BJ (cell line): ENCODE measurements at places on chromosomes 12 and 14.
A peak's percentile ranks its signal among the peaks of the same experiment; 100 is the strongest.

DNA sequence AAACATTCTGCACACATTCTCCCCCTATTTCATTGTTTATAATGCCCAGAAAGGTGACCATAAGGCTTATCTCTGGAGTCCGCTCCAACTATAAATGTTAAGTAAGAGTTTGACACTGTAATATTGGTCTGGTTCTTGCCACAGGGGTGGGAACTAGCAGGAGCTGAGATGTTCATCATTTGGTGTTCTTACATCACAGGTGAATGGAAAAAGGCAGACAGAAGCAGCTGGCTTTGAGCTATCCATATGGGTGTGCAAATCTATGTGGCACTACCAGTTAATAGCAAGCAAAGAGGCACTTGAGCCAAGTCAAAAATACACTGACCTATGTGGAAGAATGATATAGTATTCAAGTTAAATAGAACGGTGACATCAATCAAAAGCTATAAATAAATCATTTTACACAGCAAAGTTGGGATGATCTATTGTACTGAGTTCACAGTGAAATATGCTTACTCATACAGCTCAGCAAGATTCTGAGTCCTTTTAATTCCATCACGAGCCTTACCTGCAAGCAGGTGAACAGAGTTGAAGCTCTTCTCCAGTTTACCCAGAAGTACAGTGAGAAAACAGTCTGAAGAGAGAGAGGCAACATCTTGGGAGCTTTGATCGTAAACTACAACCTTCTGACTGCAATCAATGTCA, 43.2 kb downstream of the DUSP16 start:
- no peak for DNase-seq

DNA sequence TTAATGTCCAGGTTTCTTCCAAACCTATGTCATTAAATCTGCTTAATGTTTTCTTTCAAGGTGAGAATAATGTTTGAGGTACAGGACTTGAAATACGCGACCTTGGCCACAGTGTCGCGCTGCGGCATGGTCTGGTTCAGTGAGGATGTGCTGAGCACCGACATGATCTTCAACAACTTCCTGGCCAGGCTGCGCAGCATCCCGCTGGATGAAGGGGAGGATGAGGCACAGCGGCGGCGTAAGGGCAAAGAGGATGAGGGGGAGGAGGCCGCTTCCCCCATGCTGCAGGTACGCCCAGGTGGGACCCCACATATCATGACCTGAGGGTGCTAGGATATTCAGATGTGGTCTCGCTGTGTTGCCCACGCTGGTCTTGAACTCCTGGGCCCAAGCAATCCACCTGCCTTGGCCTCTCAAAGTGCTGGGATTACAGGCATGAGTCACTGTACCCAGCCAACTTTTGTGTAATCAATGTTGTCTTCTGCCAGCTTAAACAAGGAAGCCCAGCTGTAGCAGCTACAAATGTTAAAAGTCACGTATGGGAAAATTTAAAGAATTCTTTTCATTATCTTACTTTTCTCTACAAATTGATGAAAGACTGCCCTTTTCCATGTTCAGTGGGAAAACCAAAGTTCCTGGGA, 50.8 kb downstream of the DYNC1H1 start:
- no peak for DNase-seq

DNA sequence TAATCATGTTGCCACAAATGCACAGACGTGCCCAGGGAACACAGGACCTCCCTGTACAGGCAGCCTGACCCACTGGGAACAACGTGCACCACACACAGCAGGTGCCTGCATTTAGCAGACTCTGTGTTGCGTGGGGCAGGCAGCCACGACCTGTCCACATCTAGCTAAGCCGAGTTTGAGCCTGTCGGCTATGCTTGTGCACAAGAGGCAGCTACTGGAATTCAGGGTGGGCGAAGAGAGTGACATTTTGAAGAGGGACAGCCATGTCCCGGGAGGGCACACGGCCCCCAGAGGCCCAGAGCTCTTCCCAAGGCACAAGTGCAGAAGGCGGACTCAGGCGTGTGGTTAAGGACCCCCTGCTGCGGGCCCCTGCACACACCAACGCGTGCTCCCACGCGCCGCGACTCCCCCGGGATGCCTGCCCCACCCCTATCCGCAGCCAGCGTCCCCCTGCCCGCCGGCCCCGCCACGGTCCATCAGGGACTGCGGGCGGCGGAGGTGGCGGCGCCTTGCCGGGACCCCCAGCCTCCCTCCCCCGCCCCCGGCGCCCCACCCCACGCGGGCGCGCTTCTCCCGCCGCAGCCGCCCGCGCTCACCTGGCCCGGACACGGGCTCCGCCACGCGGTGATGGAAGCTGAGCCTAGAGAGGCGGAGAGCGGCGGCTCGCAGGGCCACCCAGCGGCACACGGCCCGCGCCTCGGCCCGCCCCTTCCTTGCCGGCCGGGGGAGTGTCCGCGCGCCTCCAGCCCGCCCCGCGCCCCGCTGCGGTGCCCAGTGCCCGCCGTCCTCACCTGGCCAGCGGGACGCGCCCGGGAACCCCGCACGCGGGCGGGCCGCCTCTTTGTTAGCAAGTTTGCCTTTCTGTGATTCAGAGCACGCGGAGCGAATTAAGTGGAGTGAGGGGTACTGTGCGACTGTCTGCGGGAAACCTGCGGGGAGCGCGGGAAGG, 125.3 kb upstream of the PRMT8 start:
- DNase-seq = no peak

DNA sequence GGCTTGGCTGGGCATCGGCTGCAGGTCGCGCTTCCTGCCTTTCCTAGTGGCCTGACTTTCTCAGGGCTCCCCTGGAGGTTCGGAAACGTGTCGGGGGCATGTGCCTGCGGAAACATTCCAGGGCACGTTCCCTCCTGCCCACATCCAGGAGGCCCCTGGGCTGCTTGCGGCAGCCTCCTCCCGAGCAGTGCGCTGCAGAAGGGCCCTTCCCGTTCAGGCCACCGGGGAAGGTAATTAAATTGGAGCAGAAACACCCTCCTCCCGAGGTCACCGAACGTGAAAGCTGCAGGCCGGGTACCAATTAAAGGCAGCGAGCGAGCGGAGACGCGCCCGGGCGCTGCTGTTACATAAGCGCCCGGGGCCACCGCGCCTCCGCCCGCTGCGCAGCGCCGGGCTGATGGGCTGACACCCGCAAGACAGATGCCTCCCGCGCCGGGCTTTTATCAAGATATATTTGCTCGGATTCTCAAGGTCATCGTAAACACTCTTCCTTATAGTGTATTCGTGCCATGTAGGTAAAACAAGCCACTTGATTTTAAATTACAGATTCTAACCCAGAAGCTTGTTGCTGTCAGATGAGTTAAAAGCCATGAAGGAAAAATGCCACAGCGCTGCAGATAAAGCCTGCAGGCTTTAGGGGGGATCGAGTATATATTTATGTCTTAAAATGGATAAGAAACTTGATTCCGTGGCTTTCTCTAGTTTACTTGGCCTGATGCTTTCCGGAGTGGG, 31.4 kb downstream of the SSPN start:
- DNase-seq = no peak

- no peak for DNase-seq
These were observed 702 bp downstream of the FAM222A start for GRCh38 chr12:109714141-109714912.

- no peak for DNase-seq
These were observed 33.7 kb upstream of the PPP1CC start for GRCh38 chr12:110776410-110776809.

DNA sequence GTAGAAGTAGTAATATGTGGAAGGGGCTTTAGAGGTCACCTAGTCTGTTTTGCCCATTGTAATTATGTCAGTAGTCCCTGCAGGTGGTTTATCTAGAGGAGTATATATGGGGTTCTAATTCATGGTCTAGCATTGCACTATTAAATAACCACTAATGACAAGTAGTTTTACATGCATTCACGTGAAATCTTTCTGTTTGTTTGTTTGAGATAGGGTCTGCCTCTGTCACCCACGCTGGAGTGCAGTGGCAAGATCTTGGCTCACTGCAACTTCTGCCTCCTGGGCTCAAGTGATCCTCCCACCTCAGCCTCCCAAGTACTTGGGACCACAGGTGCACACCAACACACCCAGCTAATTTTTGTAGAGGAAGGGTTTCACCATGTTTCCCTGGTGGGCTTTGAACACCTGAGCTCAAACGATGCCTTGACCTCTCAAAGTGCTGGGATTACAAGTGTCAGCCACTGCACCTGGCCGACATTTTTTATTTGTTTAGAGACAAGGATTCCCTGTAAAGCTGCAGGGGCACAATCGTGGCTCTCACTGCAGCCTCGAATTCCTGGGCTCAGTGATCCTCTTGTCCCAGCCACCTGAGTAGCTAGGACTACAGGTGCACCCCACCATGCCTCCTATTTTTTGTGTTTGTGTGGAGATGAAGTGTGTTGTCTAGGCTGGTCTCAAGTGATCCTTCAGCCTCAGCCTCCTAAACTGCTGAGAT, 12.0 kb upstream of the PSEN1 start:
- no peak for DNase-seq

GRCh38 chr12:946212-946611, 3.3 kb downstream of the RAD52 start:
- no peak for DNase-seq

- no peak for DNase-seq
These were observed 17.5 kb downstream of the NIN start for GRCh38 chr14:50813544-50813863.

DNA sequence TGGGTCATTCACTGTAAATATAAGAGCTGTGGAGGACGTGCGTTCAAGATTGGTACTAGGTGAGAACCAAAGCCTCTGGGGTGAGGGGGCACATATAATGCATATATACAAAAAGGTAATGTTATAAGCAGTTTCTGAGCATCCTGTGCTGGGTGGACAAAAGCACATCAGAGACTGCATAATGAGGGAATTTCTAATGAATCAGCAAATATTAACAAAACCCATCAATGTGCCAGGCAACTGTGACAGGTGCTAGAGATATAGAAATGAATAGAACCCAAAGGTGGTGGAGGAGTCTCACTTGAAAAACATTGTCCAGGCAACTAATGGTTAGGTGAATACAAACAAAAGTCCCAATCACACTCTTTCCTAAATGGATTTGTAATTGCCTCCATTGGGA, 74.7 kb downstream of the GPR65 start:
- no peak for DNase-seq

DNA sequence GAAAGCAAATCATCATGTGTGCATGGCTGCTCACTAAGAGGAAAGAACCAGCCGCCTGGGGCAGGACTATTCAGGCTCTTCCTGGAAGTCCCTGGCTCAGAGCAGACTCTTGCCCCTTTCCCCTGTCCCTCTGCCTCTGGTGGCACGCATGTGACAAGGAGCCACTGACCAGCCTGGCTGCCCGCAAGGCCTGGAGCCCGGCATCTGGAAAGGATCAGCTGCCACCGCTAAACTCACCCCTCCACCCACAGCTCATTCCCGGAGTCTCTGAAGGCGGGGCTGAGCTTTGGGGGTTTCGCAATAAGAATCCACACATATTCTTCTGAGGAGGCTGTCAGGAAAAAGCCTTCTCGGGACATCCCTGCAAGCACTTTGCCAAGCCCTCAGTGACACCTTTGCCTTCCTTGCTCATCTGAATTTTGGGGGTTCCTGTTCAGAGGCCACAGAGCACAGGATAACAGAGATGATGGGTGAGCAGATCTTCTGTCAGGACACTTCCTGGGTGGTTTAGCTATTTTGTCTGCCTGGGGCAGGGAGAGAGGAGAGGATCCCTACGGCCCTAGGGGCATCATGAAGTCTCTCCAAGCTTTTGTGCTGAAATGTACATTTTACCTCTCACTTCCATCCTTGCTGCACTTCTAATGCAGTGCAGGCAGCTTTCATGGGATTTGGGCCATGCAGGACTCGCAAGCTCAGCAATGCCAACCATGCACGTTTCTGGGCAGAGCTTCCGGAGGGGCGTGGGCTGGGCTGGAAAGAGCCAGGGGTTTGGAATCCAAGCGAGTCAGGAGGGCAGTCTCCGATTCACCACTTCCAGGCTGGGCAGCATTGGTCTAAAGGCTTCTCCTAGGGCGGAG, 124.8 kb upstream of the MAP1LC3B2 start:
- DNase-seq = peak; percentile 81

DNA sequence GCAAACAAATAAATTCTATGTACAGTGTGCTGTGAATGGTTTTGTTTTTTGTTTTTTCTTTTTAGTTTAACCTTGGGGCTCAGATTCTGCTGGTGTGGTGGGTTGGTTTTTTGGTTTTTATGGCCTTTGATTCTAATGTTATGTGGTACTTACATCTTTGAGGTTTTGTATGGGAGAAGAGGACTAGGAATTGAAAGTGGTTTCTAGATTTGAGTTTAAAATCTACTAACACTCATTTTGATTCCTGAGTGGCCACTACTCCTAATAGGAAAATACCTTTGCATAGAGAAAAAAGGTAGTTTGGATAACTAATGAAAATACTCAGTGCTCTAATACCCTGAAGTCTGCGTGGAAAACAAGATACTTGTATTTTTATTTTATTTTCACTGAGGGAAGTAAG, 137.7 kb downstream of the MON2 start:
- no peak for DNase-seq

DNA sequence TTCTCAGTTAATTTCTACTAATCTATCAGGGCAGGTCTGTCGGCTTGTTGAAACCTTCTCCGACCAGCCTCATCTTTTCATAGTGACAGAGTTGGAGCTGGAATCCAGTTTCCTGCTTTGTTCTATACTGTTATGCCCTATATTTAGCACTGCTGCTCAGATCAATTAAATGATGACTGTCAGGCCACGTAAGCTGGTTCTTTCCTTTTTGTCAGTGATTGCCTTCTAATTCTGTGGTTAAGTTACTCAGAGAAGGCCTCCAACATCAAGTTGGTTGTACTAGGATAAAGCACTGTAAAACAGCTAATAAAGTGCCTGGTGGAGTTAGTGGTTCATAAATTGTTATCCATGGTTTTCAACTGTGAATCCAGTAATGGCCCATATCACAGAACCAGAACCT, 22.6 kb downstream of the DERA start:
- DNase-seq = no peak

DNA sequence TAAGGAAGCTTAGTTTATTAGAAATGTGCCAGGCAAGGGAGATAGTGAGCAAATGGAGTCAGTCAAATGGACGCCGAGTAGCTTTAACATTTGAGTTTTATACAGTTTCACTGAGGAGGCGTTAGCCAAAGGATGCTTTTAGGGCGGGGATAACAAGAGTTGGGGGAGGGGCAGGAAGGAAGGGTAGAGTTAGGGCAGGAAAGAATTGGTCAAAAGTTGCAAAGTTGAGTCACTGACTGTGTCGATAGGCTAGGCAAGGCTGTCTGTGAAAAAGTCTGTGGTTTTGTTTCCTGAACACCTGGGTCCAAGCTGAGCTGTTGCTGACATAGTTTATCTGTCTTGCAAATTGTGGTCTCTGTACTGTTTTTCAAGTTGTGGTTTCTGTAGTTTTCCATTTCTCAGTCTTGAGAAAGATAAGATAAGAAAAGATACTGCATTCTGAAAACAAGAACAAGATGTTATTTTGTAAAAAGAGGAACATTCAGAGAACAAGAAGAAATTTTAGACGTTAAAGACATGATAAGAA, 62.6 kb upstream of the RESF1 start:
- no peak for DNase-seq

DNA sequence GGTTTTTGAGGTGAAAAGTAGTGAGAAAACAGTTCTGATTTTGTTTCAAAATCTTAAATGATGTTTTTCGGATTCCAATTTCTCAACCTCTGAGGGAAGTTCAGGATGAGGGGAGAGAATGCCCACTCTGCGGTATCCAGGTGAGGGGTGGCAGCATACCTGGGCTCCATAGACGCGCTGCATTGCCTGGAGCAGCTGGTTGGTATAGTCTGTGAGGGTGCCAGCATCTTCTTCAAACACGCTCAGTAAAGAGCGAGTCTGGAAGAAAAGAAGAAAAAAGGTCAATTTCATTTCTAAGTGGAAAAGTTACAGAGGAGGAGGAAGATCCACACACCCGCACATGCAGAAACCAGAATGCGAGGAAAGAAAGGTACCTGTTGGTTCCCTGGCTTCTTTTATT, 7.0 kb downstream of the APPL2 start:
- DNase-seq = no peak
